ENCODE measurements at places on chromosomes 13 and 19.

- no peak for DNase-seq
These were observed 56.6 kb upstream of the RANBP3 start for GRCh38 chr19:6034512-6034911.

DNA sequence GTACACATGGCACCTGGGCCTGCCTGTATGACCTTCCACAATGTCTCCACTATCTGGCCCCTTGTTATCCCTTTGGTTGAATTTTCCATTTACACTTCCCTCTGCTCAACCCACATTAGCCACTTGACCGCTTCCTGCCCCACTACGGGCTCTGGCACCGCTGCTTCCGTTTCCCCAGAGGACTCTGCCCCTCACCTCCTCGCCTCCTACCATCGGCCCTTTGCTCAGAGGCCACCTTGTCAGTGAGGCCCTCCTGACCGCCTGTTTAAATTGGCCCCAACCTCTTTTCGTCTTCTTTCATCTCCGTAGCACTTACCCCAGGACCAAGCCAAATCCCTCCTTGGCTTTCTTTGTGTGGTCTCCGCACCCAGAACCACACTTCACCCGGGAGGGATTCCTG lies 47.4 kb downstream of the SOX1 start:
- no peak for DNase-seq

- DNase-seq, result no peak
These were observed 18.8 kb upstream of the ZNF607 start for GRCh38 chr19:37738371-37738770.

DNA sequence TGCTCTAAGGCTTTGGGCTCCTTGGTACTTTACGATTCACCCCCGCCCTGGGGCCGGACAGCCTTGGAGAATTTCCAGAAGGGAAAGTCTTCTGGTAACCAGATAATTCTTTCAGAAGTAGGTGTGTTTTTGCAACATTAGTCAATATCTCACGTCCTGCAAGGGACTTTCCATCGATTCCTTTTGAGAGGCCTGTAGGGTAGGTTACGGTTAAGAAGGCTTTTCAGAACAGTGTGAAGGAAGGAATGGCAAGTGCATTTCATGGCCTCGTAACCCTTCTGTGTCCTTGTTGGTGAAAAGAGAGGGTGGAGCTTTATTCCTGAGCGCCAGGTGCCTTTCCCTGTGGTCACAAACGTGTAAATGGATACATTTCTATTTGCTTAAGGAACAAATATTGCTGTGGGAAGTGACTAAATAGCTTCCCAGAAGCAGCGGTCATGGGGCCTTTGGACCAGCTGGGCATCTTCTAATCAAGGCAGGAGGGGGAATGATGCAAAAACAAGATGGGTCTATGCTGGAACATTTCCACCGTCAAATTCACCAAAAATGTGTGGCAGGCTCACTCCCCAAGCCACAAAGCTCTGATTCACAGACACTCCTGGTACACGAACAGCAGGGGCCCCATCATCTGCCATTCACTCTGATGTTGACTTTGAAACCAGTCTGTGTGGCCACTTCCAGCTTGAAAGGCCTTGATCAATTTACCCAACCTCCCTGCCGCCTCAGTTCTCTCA lies 99.2 kb downstream of the ANKRD10 start:
- DNase-seq, result no peak

- DNase-seq, result peak; percentile 4
These were observed 46.8 kb downstream of the COG3 start for GRCh38 chr13:45511310-45512097.

DNA sequence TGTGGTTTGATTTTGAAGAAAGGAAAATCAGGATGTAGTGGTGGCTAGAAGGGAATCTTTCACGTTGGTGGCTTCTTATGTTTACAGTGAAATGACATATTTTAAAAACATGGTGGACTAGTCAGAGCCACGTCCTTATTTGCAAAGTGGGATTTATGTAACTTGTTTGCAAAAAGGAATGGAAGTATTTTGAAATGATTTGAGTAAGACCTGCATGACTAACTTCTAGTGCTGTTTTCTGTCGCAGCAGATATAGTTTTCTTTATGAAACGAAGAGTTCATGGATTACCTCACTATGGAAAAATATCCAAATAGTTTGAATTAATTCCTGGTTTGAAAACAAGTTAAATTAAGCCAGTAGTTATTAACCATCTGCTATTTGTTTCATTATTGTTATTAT lies 476.5 kb downstream of the MYO16 start:
- DNase-seq, result no peak

GRCh38 chr19:15191982-15192381 lies 8.8 kb downstream of the NOTCH3 start:
- no peak for DNase-seq

DNA sequence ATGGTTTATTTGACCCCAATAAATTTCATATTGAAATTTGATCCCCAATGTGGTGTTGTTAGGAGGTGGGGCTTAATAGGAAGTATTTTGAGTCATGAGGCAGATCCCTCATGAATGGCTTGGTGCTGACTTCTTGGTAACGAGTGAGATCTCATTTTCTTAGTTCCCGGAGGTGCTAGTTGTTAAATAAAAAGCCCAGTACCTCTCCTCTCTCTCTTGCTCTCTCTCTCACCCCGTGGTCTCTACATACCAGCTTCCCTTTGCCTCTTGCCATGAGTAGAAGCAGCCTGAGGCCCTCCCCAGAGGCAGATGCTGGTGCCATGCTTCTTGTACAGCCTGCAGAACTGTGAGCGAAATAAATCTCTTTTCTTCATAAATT lies 39.4 kb upstream of the KATNAL1 start:
- no peak for DNase-seq
